NCI-H446 treated with DMSO at 0.1 percent for 48 hours (cell line): ENCODE measurements at places on chromosomes 3 and 15.
A peak's percentile ranks its signal among the peaks of the same experiment; 100 is the strongest.

- DNase-seq, result no peak
These were observed 139.1 kb upstream of the EIF1B start for GRCh38 chr3:40170395-40170794.

GRCh38 chr15:97045666-97046421 is 715.3 kb downstream of the NR2F2 start:
- no peak for DNase-seq

DNA sequence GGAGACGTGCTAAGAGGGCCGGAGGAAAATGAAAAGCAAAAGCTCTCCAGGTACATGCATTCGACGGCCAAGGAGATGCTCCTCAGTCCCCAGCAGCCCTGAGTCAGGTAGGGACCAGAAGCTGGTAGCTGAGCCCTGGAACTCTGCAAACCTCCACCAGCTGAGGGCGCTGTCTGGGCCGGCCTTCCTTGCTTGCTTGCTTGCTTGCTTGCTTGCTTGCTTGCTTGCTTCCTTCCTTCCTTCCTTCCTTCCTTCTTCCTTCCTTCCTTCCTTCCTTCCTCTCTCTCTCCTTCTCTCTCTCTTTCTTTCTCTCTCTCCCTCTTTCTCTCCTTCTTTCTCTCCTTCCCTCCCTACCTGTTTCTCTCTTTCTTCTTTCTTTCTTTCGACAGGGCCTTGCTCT is 94.6 kb upstream of the RASGRF1 start:
- no peak for DNase-seq

GRCh38 chr15:75749820-75750219 is 37.2 kb upstream of the CSPG4 start:
- DNase-seq, result no peak

DNA sequence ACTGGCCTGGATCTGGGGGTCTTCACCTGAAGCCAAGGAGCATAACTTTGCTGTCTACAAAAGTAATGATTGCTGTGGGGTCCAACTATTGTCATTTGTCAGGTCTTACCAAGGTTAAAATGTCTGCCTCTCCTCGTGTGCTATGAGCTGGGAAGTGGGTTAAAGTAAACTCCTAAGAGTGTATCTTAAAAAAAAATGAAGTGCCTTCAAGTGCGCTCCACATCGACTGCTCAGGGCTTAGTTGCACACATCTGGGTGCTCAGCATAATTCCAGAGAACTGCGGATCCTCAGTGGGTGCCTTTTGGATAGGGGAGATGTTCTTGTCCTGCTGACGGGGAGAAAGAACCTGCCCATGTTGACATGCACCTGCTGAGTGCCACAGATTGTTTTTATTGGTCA is 40.9 kb downstream of the EFCAB12 start:
- DNase-seq, result no peak

GRCh38 chr3:21785765-21786437 is 34.9 kb upstream of the ZNF385D start:
- DNase-seq, result no peak

- no peak for DNase-seq
These were observed 965.9 kb upstream of the ROBO1 start for GRCh38 chr3:80733522-80734176.

DNA sequence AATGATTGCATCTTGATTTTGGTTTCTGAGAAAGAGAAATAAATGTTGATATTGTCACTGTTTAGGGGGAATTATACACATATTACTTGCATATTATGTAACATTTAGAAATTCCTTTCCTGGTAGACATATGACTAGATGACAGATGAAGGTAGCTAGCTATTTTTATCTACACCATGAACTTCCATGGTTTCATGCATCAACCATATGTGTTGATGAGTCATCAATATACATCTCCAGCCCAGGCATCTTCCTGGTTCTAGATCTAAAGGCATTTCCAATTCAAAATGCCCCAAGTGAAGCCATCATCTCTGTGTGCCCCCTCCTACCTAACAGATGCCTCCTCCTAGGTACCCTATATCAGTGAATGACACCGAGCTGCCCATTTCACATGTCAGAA is 9.5 kb upstream of the ADAMTSL3 start:
- no peak for DNase-seq

DNA sequence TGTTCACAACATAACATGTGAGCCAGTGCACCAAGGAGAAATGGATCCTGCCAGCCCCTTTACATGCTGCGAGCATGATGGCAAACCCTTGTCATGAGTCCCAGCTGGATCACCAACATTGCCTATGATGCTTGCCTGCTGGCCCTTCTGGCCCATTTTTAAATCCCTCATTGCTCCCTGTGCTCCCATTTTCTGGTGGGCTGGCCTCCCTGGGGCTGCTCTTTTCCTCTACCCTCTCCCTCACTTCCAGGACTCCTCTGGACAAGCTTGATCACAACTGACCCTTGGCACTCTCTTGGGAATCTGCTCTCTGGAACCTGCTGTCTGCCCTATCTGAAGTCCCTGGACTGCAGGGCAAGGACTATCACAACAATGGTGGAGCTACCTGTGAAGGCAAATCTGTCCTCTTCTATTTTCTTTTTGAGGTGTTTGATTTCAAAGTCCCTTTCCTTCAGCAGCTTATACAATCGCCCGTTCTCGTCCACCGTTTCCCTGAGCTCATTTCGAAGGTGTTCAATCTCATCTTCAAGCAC is 16.3 kb downstream of the CCDC13 start:
- no peak for DNase-seq

DNA sequence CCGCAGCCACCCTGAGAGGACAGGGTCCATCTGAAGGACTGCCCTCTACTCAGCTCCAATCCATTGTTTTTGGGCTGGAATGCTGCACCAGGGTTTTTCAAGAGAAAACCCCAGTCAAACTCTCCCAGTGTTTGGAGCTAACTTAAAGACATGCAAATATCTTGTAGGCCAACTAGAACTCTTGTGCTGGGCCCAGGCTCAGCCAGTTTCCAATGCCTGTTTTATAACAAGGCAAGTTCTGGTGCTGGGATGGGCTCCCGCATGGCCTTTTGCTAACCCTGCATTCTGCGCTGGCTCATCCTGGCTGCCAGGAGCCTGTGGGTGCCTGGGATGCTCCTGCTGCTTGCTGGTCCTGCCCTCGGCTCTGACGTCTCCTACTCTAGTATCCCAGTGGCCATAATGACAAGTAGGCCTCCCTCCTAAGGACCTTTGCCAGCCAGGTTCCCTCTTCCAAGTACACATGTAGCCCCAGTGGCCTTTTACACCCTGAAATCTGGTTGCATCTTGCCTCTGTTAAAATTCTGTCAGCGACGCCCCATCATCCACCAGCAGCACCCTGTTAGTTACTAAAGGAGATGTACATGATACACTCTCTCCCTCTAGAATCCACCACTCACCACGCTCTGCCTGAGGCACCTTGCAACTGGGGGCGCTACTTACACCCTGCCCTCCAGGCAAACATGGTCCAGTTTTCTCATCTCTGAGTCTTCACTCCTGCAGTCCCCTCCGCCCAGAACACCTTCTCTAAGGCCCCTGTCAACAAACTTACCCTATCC is 30.5 kb upstream of the RAB6B start:
- no peak for DNase-seq

- peak; percentile 58 for DNase-seq
These were observed 6.6 kb upstream of the RAB11A start for GRCh38 chr15:65862682-65863081.

DNA sequence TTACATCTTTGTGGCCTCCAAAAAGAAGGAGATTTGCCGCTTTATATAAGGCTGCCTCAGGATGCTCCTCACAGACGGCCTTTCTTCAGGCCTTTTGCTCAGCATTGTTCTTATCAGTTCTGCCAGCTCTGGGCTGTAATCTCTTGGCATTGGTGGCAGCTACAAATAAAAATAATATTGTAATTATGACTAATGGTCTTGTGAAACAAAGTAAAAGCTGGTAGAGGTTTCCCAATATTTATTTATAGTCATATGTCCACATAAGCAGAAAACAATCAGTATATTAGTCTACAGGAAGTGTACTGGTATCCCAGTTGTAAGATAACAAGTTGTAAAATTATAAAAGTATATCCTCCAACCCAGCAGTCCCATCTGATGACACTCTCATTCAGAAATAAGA is 7.3 kb downstream of the NEK4 start:
- DNase-seq, result no peak

DNA sequence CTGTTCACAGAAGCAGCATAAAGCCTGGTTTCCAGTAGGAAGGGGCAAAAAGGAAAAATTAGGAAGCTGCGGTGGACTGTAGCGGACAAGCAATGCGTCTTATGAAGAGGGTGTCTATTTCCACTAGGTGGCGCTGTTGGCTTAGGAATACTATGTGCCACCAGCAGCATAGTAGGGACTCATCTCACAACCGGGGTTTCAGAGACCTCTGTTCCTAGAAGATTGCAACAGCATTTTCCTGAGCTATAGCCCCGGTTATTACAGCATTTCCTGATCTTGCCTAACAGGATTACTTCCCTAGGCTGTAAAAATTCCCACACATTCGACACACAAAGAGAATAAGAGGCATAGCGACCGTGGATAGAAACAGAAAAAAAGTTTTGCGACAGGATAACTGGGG is 683.0 kb downstream of the TBL1XR1 start:
- no peak for DNase-seq

- DNase-seq, result no peak
These were observed 297.2 kb downstream of the CADM2 start for GRCh38 chr3:85255949-85256348.
